ENCODE measurements at places on chromosomes 4 and X.
A peak's percentile ranks its signal among the peaks of the same experiment; 100 is the strongest.

- no peak overlapping the region for H3K27ac ChIP-seq
- ATAC-seq = no peak
- no peaks in the 10 kb centered on the region for H3K27me3 ChIP-seq
- no peaks in the 10 kb centered on the region for H3K36me3 ChIP-seq
- H3K4me3 ChIP-seq = no peak overlapping the region
Measured at GRCh38 chrX:28922106-28922505, 334.9 kb downstream of the IL1RAPL1 start.

DNA sequence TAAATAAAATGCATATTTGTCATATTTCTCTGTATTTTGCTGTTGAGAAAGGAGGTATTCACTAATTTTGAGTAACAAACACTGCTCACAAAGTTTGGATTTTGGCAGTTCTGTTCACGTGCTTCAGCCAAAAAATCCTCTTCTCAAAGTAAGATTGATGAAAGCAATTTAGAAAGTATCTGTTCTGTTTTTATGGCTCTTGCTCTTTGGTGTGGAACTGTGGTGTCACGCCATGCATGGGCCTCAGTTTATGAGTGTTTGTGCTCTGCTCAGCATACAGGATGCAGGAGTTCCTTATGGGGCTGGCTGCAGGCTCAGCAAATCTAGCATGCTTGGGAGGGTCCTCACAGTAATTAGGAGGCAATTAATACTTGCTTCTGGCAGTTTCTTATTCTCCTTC lies 3.3 kb downstream of the HTT start:
- H3K27me3 ChIP-seq = no peaks in the 10 kb centered on the region
- peak overlapping the region; percentile 43 for H3K4me3 ChIP-seq
- H3K27ac ChIP-seq = peak overlapping the region; percentile 20
- peaks cover 9% of the 10 kb centered on the region for H3K36me3 ChIP-seq
- no peak for ATAC-seq
- H3K4me1 ChIP-seq = peaks cover 20% of the 10 kb centered on the region

DNA sequence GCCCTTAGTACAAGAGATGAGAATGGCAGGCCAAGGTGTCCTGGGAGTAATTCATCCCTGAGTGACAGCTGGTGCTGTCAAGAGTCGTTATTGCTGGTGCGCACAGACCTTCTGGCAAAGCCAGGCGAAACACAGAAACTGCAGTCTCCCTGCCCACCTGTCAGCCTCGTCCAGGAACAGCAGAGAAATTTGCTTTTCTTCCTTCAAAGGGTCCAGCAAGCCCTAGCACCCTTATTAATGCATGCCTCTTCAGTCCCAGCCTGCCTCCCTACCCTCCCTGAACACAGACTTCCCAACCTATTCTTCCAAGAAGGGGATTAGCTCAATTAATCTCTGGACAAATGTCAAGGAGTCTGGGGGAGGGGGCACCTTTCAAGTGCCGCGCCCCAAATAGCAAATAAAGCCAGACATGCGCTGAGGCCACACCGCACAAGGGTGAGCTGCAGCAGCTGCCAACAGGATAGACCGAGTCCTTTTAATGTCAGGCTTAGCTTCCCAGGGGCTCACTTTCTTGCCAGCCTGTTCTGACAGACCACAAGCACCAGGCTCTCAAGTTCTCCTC lies 250.7 kb upstream of the RASGEF1B start:
- no peak overlapping the region for H3K27ac ChIP-seq
- ATAC-seq = no peak
- peaks cover 6% of the 10 kb centered on the region for H3K4me1 ChIP-seq
- no peaks in the 10 kb centered on the region for H3K36me3 ChIP-seq
- H3K4me3 ChIP-seq = no peak overlapping the region

- H3K27ac ChIP-seq = no peak overlapping the region
- no peaks in the 10 kb centered on the region for H3K4me1 ChIP-seq
- no peaks in the 10 kb centered on the region for H3K36me3 ChIP-seq
- no peaks in the 10 kb centered on the region for H3K27me3 ChIP-seq
- no peak for ATAC-seq
Measured at GRCh38 chr4:31045151-31045550, 325.0 kb downstream of the PCDH7 start.

DNA sequence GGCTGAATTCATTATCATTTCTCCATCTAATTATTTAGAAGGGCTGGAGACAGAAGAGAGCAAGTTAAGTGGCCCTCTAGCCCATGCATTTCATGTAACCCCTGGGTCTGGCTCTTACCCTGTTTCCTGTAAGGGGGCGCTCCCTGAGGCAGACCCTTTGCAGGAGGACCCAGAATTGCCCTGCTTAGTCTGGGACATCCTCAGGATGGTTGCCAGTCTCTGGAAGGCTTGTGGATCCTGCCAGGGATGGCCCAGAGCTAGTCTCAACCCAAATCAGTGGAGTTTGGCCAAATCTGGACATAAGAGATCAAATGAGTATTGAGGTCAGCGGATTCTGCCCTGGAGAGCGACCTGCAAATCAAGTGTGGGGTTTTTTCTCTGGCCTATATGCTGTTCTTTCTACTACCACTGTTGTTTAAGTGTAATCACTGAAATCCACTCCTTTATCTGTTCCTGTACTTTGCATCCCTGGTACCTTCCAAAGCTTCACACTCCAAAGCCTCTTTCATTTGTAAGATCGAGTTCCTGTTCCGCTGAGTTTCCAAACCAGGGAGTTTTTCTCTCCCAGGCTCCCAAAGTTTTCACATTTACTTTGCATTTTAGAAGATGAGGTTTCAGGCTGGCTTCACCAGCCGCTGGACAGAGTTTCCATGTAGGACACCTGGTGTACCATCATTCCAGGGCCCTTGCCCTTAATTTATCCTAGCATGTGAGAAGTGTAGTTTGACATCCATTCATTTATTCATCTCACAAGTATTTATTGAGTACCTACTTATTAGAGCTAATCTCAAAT lies 6.3 kb downstream of the KLF3 start:
- no peak for ATAC-seq
- H3K36me3 ChIP-seq = no peaks in the 10 kb centered on the region
- no peaks in the 10 kb centered on the region for H3K27me3 ChIP-seq
- peak overlapping the region; percentile 76 for H3K4me3 ChIP-seq

- H3K4me1 ChIP-seq = no peaks in the 10 kb centered on the region
- H3K27me3 ChIP-seq = no peaks in the 10 kb centered on the region
- no peak for ATAC-seq
- H3K27ac ChIP-seq = no peak overlapping the region
Measured at GRCh38 chr4:22030307-22030706, 81.7 kb upstream of the KCNIP4 start.

DNA sequence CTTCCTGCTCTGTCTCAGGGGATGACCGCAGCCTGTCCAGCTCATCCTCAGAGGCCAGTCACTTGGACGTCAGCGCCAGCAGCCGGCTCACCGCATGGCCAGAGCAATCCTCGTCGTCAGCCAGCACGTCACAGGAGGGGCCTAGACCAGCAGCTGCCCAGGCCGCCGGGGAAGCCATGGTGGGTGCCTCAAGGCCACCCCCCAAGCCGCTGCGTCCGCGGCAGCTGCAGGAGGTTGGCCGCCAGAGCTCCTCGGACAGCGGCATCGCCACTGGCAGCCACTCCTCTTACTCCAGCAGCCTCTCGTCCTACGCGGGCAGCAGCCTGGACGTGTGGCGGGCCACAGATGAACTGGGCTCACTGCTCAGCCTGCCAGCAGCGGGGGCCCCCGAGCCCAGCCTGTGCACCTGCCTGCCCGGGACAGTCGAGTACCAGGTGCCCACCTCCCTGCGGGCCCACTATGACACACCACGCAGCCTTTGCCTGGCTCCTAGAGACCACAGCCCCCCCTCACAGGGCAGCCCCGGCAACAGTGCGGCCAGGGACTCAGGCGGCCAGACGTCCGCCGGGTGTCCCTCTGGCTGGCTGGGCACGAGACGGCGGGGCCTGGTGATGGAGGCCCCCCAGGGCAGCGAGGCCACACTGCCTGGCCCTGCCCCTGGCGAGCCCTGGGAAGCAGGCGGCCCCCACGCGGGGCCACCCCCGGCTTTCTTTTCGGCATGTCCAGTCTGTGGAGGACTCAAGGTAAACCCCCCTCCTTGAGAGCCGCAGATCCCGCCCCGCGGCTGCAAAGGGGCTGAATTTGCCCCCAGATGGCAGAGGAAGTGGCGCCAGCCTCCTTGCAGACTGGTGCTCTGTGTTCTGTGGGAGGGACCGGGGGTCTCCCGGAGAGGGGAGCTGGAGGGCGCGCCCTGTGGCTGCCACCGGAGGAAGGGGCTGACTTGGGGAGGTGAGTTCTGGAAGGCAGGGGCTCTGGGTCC lies 29.9 kb downstream of the DOK7 start:
- peaks cover 5% of the 10 kb centered on the region for H3K27me3 ChIP-seq
- no peak overlapping the region for H3K27ac ChIP-seq
- no peak for ATAC-seq

DNA sequence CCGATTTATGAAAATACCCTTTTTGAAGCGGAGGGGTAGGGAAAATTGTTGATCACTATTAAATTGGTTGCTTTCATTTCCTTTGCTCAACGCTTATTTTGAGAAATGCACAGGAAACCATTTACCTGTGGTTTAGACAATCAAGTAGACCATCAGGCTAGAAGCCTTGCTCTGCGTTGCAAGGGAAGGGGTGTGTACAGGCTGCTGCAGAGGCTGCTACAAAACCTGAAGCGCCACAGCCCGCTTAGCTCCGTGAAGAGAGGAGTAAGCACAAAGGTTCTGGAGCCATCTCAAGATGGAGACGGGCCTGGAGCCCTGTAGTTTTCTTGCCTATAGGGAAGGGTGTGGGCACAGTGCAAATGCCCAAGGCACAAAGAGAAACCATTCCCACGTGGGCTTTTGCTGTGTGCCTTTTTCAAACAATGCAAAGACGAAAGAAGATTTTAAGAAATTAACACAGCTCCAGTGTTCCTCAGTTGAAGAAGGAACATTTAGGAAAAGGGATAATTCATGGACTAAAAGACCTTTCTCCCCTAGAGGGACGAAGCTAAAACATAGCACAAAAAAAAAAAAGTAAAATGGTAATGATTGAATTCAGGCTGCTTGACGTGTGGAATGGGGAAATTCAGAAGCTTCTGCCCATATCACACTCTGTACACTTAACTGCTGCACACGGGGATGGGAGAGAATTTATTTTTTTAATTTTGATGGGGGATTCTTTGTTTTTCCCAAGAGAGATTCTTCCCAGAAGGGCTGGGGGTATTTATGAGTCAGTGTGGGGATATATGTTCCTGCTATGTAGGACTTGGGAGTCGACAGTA lies 3.5 kb downstream of the TMSB4X start:
- peak overlapping the region; percentile 98 for H3K4me3 ChIP-seq
- ATAC-seq = peak; percentile 58
- H3K27me3 ChIP-seq = no peaks in the 10 kb centered on the region
- H3K4me1 ChIP-seq = peaks cover 19% of the 10 kb centered on the region
- H3K36me3 ChIP-seq = peaks cover 52% of the 10 kb centered on the region

DNA sequence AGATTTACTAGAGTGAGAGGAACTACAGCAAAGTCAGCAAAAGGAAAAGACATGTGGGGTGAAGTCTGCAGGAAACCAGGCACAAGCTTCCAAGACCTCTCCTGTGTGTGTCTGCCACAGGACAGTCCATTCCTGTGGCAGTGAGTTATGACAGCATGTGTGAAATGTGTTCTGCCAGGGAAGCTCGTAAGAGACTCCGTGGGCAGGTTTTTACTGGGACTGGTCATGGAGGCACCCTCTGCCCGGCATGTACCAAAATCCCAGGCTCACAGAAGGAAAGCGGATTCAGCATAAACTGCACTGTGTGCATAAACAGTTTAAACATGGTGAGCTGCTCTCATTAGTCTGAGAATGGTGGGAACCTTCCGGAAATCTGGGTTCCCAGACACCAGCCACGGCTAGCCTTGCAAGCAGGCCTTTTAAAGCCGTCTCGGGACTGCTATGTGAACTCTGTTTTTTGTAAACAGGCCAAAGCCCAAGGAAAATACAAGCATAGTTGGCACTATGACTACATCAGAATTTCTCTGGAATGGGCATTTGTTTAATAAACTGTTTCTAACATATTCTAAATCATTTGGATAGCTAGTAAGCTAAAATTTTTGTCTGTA lies 288.5 kb downstream of the TENM3 start:
- no peaks in the 10 kb centered on the region for H3K36me3 ChIP-seq
- H3K4me1 ChIP-seq = no peaks in the 10 kb centered on the region
- no peak for ATAC-seq
- no peak overlapping the region for H3K4me3 ChIP-seq
